WERI-Rb-1 (cell line): ENCODE measurements at places on chromosomes 3 and 15.

GRCh38 chr3:73010158-73010557 lies 13.5 kb downstream of the PPP4R2 start:
- no peak for DNase-seq

GRCh38 chr3:39408493-39409372 lies 2.2 kb downstream of the RPSA start:
- DNase-seq = no peak

DNA sequence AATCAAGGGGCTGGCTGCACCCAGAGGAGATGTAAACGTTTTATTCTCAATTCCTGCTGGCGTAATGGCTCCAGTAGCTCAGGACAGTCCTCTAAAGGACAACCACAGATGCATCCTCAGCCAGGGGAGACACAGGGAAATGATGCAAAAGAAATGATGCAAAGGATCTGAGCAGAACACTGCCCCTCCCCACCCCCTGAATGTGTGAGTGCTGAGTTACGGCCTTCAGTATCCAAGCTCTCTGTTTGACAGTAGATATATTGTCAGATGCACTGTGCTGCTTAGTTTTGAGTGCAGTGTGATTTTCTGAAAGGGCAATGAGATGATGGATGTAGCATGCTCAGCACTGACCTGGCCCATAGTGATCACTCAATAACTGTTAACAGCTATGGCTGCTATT lies 41.4 kb upstream of the CTDSPL start:
- no peak for DNase-seq

GRCh38 chr15:29934251-29934650 lies 112.0 kb upstream of the TJP1 start:
- DNase-seq = no peak

DNA sequence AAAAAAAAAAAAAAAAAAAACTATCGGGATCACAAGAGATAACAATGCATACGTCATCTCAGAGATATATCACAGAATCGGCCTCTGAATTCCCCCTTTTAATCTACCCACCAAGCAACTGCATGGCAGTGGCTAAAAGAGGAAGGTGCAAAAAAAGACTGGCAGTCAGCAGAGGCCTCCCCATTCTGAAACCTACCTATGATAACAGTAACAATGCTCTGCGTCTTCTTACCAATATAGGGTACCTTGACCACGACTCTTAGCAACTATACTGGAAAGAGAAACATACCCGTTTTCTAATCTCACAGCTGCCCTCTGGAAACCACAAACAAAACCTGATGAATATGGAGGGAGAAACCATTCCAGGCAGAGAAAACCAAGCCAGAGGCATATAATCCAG lies 106.9 kb downstream of the ULK4 start:
- no peak for DNase-seq

GRCh38 chr3:59654123-59654479 lies 604.3 kb upstream of the CFAP20DC start:
- no peak for DNase-seq

DNA sequence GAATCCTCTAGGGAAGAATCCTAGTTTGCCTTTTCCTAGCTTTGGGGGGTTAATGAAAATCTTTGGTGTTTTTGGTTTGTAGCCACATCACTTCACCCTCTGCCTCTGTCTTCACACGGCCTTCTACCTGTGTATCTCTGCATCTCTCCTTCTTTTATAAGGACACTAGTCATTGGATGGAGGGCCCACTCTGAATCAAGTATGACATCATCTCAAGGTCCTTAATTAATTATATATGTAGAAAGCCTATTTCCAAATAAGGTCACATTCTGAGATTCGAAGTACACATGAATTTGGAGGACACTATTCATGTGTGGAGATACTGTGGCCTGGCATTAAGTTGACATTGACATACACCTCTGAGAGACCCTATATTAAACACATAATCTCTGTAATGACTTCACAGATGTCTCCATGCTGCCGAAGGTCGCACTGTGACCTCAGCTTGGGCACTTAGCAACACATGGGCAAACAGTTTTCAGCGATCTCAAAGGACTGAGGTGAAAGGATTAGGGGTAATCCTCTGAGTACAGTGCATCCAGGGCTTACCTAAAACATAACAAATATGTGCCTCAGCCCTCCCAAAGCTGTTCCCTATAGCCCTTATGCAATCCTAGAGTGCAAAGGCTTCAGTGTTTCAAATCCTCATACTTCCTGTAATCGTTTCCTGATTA lies 446.0 kb downstream of the FGF12 start:
- peak; percentile 70 for DNase-seq

GRCh38 chr15:70512772-70513362 lies 250.5 kb downstream of the UACA start:
- peak; percentile 80 for DNase-seq

- DNase-seq = no peak
Measured at GRCh38 chr3:127036209-127037020, 53.5 kb downstream of the PLXNA1 start.

DNA sequence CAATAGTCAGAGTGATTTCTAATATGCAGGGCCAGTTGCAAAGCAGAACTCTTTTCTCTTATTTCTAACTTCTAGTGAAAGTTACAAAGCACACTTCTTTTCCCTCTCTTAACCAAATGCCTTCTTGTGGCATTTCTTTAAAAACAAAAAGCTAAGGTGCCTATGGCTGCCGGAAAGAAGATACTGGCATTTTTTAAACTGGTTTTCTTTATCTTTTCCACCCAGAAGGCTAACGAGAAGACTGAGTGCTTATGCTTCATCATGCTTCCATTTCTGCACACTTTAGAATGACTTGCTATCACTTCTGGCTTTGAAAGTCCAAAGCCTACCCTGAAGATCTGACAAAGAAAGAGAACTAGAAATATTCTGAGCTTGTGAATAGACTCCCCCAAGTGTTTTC lies 141.3 kb downstream of the P2RY1 start:
- no peak for DNase-seq

GRCh38 chr3:2623436-2623835 lies 486.7 kb downstream of the IL5RA start:
- no peak for DNase-seq

- no peak for DNase-seq
Measured at GRCh38 chr3:139481116-139481515, 4.8 kb upstream of the RBP2 start.

- peak; percentile 69 for DNase-seq
Measured at GRCh38 chr3:52041118-52041731, 15.1 kb downstream of the DUSP7 start.

DNA sequence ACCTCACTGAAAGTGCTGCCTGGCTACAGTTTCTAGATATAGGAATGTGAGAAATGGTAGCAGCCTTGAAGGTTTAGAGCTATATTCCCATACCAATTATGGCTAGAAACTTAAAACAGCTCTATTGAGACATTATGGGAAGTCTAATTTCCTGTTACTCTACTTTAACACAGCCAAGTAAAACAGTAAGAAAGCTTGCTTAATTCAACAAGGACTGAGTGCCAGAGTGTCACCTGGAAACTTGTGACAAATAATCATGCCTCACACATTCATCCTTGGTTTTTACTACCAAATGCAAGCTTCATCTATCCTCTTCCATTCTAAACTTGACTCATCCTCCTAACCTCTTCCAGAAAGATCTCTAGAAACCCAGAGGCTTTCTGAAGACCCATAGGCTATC lies 41.7 kb downstream of the UBE3A start:
- no peak for DNase-seq

- peak; percentile 63 for DNase-seq
Measured at GRCh38 chr15:52651868-52652267, 27.3 kb downstream of the ATOSA start.

GRCh38 chr3:66552846-66553245 lies 52.0 kb upstream of the LRIG1 start:
- DNase-seq = no peak

- peak; percentile 67 for DNase-seq
Measured at GRCh38 chr3:23805633-23806533, at the start of gene UBE2E1. Gene UBE2E1, plus strand, starts transcription at chr3:23805955. Its CDS starts 1,315 bp downstream, at chr3:23807270.
